NCI-H187 (cell line): ENCODE measurements at places on chromosomes 7 and 10.

DNA sequence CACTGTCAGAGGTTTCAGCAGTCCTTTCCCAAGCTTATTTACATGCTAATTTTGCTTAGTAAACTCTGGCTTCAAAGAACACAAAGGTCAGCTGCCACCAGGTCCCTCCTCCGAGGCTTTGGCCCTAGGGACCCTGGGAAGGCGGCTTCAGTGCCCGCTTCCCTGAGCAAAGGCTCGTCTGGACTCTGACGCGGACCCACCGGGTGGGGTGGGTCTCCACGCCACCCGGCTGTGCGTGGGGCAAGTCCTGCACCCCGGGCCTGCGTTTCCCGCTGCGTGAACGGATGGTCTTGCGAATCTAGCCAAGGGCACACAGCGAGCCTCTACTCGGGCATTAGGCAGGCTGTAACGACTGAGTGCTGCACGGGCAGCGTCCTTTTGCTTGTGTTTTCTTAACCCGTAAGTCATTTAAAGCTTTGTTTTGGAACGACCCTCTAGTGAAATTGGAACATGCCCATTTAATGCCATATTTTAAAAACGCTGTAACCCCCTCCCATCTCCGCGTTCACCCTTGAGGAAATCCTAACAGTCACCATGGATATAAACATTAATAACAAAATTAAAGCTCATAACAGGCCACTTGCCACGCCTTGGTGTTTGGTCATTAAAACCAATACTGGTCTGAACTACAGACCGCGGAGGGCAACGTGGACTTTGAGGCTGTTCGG is 828 bp downstream of the BNIP3 start:
- no peak for DNase-seq

DNA sequence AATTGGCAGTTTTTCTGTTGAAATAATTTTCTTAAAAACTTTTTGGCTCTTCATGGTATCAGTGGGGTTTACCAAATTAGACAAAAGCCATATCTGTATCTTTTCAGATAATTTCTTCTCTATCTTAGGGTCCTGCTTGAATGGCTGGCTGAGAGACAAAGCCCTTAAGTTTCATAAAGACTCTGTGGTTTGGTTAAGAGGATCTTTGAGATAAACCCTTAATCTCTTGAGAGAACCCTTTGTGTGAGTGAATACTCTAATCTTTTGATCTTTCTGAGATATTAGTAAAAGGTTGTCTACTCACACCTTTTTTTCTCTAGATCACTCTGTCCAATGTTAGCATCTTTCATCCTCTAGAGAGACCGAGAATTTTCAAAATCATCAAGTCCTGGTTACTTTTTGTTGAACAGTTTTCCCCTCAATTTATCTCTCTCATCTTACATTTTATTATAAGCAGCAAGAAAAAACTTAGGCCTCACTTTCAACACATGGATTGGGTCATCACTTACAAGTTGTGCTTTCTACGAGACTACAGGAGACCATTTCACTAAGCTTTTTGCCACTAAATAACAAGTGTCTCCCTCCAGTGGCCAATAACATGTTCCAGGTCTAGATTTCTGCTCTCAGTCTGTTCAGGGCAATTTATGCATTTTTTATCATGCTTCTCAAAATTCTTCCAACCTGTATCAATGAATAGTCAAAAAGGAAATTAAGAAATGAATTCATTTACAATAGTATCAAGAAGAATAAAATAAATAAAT is 28.4 kb downstream of the DNAJC9 start:
- DNase-seq = no peak

DNA sequence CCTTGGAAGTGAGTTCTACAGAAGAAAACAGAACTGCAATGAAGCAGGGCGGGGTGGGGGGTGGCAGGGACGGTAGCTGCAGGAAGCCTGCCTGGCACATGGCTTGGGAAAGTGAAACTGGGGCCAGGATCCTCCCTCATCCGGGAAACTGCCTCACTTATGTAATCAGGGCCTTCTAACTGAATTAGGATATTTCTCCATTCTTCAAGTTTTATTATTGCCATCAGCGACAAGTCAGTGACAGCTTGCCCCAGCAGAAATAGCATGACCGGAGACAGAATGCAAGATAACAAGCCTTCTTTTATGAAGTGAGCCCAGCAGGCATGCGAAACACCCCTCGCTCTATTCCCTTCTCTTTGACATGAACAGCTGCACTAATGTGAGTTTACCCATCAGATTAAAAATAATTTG is 77.5 kb upstream of the CACUL1 start:
- no peak for DNase-seq

GRCh38 chr10:8873310-8873709 is 818.8 kb downstream of the GATA3 start:
- no peak for DNase-seq

GRCh38 chr7:2166625-2167280 is 66.0 kb downstream of the MAD1L1 start:
- DNase-seq = no peak

GRCh38 chr10:29355411-29355991 is 66.6 kb downstream of the LYZL1 start:
- no peak for DNase-seq

DNA sequence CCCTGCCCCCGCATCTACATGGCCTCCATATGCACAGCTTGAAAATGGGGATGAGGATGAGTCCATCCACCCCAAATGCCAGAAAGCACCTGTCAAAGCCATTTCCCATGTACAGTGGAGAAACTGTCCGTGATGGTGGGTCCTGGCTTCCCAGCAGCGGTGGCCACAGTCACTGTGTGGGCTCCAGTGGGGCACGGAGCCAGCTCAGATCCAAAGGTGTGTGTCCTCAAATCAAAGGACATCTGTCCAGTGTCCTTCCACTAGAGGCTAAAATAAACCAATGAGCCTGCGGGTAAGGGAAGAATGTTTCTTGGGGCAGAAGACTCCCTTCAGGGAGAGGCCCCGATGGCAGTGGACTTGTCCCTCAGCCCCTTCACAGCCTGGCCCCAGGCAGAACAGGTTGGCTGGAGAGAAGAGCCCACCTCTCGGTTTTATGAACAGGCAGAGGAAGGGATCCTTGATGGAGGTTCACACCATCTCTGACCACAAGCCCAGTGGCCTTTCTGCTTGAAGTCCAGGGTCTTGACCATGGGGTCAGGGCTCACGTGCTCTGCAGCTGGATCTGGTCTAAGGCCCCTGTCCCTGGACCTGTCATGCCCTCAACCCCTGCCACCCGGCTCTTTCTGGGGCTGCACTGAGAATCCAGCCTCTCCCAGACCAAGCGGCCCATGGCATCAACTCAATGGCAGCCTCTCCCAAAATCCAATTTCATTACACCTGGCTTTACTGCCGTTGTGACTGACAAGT is 106.9 kb downstream of the TCERG1L start:
- no peak for DNase-seq
